ENCODE measurements at places on chromosomes 1 and 21.

DNA sequence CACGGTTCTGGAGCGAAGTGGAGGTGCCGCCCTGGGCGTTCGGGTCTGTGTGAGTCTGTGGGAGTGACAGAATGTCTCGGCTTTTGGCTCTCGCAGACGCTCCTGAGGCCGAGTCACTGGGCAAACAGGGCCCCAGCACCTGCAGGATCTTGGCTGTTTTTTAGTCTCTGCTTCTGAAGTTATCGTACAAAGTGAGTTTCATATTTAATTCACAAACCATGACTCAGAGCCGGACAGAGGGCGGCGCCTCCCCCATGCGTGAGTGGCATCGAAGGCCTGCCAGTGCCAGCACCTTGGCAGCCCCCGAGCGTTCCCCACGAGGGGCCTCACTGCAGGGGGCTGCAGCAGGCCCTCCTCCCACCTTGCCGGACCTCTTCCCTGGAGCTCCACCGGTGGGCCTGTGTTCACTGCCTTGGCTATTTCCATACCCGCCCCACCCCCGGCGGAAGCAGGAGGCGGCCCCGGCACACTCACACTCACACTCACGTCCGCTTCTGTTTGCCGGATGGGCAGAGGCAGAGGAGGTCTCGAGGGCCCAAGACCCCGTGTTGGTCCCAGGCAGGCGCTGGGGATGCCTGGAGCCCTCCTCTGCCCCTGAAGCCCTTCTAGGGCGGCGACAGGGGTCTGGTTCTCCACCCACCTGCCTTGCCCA is 56.3 kb downstream of the MORN1 start:
- DNase-seq: no peak

DNA sequence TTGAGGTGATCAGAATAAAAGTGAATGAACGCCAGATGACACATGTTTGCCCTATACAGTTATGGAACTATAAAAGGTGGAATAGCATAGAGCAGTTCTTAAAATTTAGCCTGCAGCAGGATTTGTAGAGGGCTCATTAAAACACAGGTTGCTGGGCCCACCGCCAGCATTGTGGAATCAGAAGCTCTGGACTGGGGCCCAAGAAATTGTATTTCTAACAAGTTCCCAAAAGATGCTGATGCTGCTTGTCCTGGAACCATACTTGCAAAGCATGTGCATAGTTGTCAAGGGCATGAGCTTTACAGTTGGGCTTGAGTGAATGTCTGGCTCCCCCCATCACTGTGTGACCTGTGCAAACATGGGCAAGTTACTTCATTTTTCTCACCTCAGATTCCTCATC is 37.5 kb upstream of the LRRC53 start:
- DNase-seq: no peak

DNA sequence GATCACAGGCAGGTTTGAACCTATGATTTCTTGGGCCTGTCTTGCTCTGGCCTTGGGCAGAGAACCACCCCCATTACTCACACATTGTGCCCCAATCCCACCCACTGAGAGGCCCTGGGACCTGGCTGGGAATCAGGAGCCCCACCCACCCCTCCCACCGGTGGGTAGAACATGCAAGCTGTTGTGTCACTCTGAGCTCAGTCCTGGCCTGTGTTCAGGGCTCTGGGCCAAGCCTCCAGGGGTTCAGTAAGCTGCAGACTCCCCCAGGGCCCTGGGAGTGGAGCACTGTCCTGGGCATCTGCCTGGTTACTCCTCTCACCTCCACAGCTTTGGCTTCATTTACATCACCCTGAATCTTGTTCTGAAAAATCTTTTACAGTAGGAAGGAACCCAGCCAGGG is 270.5 kb downstream of the RRAGC start:
- DNase-seq: no peak

GRCh38 chr1:7253988-7254587 is 468.8 kb downstream of the CAMTA1 start:
- DNase-seq: no peak

DNA sequence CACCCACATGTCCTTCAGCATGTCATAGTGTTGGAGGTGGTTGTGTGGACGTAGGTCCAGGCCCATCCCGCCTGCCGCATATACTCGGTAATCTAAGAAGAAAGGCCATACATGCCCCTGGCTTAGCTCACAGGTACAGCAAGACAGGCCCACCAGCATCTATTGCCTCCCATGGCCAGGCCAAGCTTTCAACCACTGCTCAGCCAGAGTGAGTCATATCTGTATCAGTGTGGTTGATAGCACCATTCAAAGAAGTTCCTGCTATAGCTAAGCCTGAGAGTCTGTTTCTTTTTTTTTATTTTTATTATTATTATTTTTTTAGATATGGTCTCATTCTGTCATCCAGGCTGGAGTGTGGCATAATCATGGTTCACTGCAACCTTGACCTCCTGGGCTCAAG is 17.0 kb downstream of the KLHDC8A start:
- no peak for DNase-seq

- DNase-seq: no peak
These were observed 86.7 kb downstream of the LRRC53 start for GRCh38 chr1:74425676-74426075.

- DNase-seq: peak; percentile 60
These were observed 4.2 kb downstream of the GLIS1 start for GRCh38 chr1:53734650-53735211.

DNA sequence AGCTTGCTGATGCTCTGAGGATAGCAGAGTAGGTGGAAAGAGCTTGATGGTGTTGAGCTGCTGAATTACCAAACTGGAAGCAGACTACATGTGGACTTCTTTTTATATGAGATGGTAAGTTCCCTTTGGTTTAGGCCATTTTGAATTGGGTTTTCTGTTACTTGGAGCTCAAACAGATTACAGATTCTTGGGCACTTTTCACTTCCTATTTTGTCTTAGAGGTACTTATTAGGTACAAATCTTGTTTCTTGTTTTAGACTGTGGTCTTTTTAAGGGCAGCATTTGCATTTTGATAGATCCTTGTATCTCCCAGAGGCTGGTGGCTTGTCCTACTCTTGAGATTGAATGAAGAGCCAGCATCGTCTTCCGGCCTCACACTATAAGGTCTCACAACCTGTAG is 70.2 kb downstream of the GADD45A start:
- no peak for DNase-seq

- DNase-seq: no peak
These were observed 123.1 kb downstream of the MATN1 start for GRCh38 chr1:30600258-30600657.

DNA sequence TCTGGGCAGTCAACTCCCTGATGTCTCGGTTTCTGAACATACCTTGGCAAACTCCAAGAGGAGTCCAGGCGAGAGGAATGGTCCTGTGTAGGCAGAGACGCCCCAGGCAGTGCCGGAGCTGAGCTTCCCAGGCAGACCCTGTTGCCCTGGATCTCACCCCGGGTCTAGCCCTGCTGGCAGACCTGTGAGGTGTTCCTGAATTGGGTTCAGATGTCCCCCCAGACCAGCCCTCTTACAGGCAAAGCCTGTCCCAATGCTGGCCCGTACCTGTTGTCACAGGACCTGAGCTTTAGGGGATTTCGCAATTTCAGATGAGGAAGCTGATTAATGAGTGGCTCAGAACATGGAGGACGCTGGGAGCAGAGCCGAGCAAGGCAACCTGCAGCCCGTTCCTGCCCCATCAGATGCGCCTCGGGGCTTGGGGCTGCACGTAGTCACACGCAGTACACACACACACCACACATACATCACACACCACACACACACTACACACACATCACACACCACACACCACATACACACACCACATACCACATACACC is 38.5 kb upstream of the PDE9A start:
- peak; percentile 36 for DNase-seq

DNA sequence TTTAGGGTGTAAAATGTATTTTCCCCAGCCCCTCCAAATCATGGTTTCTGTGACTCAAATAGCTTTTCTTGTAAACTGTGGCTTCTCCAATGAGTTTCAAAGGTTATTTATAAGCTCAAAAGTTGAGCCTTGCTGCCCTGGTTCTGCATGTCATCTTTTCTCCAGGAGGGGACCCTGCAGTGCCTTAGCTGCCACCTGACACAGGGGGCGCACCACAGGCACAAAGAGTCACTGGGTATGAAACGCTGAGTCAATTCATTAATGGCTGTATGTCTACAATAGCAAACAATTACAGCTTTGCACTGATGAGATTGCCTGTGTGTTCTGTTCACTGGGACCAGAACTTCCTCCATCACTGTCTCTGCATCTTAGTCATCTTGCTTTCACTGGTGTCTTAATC is 100.8 kb downstream of the PCP4 start:
- DNase-seq: no peak

DNA sequence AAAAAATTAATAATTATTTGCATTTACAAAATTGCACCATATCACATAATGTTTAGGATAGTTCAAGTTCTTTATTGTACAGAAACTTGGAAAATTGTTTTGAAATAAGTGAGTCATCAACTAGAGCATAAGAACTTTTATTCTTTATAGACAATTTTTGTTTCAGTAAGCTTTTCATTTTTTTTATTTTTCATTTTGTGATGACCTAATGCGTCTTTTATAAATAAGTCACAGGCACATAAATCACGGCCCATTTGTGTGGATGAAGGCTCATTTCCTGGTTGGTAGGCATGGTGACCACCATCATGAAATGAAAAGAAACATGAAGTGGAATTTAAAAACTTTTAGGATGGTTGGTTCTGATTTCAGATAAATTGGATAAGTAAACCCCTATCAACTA is 39.3 kb downstream of the SPAG17 start:
- DNase-seq: no peak

- DNase-seq: no peak
These were observed 7.7 kb upstream of the HTR1D start for GRCh38 chr1:23224739-23225648.

GRCh38 chr1:89938171-89939055 is 56.5 kb upstream of the ZNF326 start:
- no peak for DNase-seq

Data from neural progenitor cell (in vitro differentiated cells).